ENCODE measurements at places on chromosomes 12 and 14.
A peak's percentile ranks its signal among the peaks of the same experiment; 100 is the strongest.

- DNase-seq = peak; percentile 58
Observed at GRCh38 chr14:91144425-91145145, 30.7 kb downstream of the DGLUCY start.

DNA sequence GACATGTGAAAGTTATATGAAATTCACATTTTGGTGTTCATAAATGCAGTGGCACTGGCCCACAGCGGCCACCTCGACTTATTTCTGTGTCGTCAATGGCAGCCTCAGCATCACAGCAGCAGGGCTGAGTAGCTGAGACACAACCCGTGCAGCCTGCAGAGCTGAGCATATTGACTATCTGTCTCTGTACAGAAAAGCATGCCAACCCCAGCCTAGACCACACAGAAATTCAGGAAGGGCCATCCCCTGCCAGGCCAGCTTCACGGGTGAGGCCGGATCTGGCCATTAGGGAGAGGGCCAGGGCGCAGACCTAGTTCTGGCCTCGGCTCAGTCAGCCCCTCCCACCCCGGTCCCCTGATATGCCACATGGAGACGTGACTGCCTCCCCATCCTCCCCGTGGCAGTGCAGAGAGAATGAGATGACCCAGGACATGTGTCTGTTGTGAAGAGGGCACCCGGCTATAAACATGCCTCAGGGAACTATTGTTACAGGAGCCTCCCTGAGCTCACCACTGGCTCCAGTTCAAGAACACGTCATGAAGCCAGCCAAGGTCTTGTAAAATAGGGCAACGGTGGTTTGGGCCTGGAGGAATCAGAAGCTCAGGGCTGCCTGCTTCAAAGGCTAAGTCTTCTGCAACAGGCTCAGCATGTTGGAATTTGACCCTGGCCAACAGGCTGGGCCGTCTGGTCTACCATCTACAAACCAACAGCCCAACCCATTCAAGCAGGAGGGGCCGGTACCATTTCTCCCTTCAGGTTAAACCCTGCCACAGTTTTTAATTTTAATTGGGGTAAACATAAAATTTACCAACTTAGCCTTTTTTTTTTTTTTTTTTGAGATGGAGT lies 25.5 kb downstream of the SCARB1 start:
- peak; percentile 98 for DNase-seq

- peak; percentile 23 for DNase-seq
Observed at GRCh38 chr12:89345830-89346740, 6.2 kb downstream of the DUSP6 start.

GRCh38 chr12:69131077-69131476 lies 108.3 kb upstream of the CPSF6 start:
- no peak for DNase-seq

DNA sequence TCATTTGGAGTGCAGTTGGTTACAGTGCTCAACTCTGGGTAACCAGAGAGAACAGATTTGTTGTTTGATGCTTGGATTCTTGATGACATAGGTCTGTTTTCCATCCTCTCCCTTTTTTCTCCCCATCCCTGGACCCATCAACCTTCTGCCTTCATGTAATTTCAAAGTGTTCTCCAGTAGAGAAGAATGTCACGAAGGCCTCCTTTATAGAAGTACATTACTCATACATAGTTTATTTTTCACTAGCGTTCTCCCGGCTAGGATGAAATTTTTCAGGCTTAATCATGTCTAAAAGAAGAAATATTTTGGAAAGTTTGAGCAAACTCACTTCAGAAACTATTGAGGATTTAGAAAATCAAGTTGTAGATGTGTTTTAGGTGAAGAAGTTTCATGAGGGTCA lies 20.9 kb upstream of the APPL2 start:
- peak; percentile 89 for DNase-seq

DNA sequence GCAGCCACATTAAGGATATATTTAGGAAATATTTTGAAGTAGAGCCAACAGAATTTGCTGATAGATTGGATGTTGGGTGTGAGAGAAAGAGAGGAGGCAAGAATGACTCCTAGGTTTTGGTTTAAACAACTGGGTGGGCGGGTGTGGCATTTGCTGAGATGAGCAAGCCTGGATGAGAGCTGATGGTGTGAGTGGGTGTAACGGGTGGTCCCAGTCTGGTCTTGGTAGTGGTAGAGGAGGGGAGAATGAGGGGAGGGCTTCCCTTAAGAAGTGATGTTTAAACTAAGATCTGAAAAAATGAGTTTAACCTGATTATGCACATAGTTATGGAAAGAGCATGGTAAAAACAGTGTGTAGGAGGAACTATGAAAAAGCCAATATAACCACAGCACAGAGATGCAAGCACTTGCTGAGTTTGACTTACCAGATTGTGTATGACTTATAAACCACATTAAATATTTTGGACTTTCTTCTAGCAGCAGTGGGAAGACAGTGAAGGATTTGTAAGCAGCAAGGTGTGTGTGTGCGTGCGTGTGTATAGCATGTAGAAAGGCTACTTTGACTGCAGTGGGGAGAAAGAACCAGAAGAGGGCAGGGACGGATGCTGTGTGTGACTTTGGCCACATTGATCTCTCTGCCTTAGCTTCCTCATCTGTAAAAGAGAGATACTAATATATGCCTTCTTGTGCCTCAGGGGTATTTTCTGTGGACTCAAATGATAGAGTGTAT lies 139.7 kb downstream of the PRIMA1 start:
- DNase-seq = peak; percentile 1

DNA sequence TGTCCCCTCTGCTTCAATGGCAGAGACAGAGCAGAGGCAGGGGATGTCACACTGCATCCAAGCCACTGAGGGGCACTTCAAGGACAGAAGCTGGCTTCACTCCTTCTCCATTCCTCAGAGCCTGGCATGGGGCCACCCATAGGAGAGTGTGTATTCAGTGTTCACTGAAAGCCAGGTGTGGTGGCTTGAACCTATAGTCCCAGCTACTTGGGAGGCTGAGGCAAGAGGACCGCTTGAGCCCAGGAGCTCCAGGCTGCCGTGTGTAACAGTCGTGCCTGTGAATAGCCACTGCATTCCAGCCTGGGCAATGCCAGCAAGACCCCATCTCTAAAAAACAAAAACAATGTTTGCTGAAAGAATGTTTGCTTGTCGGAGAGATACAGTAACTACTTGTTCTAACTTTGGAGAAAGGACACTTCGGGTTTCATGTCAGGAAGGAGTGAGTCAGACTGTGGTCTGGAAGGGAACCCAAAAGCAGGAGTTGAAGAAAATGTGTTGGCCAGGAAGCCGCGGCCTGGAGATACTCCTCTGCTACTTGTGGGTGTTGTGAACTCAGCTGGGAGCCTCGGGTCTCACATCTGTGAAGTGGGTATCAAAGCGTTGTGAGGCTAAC lies 43.4 kb downstream of the ELK3 start:
- DNase-seq = peak; percentile 90

- no peak for DNase-seq
Observed at GRCh38 chr12:5220099-5220498, 176.4 kb downstream of the KCNA5 start.

- DNase-seq = peak; percentile 22
Observed at GRCh38 chr12:84955298-84955697, 42.7 kb upstream of the SLC6A15 start.

GRCh38 chr12:66584673-66585072 lies 94.2 kb downstream of the GRIP1 start:
- no peak for DNase-seq
